ENCODE measurements at places on chromosomes 6 and 20.

DNA sequence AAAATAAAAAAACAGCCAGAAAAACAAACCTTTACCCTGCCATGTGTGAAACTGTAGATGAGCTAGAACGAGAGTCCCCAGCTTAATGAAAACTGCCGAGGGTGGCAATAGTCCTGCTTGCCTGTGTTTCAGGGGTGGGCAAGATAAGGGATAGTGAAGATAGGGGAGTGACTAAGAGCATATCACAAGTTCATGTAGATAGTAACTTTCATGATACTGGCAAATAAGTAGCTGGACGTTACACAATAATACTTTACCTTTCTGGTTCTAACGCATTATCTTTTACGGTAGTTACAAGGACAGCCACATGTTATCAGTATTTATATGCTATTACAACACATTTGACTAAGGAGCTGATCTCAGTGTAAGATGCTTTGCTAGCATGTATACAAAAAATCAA, 9.3 kb upstream of the FBXO9 start:
- no peak for DNase-seq

DNA sequence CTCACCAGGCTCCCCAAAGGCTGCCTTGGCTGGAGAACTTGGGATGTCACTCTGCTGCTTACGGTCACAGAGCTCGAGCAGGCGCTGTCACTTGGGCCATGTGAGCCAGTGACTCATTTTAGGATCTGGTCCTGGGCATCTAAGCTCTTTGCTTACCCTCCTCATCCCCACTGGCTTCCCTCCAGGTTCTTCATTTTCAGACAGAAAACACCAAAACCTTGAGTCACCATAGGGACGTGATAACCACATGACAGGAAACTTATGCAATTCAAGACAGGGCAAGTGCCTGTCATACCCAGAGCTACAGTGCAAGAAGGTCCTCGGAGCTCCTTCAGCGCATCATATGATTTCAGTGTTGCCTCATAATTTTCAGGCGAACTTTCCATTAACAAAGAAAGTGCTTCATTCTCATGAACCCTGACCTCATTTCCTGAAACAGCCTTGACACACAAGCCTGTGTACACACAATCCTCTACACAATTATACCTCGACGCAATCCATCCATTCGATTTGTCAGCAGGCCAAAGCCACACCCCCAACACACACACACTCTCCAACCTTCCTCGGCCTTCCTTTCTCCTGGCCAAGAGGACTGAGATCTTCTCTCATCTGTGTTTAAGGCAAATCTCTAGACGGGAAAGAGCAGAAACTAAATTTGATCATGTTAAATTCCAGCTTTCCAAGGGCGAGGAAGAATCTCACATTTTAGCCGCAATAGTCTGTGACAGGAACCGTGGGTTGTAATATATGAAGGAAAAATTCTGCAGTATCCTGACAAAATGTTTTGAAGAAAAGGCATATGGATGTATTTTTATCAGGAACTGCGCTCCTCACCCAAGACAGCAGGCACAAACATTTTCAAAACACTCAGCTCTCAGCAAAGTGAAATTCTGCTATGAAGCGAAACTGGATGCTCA, 25.3 kb downstream of the TBC1D7 start:
- no peak for DNase-seq

DNA sequence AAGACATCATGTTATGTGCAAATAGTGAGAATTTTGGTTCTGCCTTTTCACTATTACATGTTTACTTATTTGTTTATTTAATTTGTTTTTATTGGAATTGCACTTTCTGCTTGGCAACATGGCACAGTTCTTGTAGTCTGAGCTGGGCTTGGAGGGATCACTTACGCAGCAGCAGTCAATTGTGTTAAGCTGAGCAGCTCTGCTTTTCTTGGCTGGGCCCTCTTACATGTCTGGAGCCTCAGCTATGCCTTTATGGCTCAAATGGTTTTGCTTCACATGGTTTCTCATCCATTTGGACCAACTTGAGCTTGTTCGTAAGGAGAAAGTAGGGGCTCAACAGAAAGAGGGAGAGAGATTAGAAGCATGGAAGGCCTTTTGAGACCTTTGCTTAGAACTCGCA, 327.5 kb upstream of the EPHA7 start:
- no peak for DNase-seq

GRCh38 chr6:87922196-87922946, 125.3 kb upstream of the SPACA1 start:
- DNase-seq = no peak

- DNase-seq = no peak
Measured at GRCh38 chr6:57064809-57065208, 18.3 kb downstream of the KIAA1586 start.

DNA sequence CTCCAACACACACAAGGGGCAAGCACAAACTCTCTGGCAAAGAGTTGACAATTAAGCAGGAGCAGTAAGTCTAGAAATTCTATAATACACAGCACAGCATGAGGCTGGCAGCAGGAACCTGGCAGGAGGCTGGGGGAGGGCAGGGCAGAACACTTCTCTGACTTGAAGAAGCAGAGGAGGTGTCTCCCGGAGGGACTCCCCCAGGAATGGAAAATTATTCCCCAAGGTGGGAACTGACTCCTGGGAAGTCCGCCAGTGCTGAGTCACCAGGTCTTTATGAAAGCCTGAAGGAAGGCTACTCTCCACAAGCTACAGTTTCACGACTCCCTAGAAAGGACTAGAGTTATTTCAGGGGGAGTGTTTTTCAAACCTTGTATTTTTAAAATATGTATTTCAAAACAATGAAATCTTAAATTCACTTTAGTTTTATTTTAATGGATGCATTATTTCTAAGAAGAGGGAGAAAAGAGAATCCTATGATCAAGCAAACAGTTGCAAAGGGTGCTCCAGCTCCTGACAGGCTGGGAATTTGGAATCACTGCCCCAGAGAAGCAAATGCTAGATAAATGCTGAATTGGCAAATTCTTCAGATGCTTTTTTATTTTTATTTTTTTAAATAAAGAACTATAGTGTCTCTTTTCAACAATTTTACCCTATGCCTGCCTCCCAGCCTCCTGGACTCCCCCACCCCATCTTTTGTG, 192.8 kb downstream of the LY86 start:
- DNase-seq = no peak
